Stimulated activated CD8-positive, alpha-beta memory T cell treated with anti-CD3 and anti-CD28 coated beads, Interleukin-15, amount 100 ng/mL, for 4 hours (primary cell): ENCODE measurements at places on chromosomes 2 and 18.

DNA sequence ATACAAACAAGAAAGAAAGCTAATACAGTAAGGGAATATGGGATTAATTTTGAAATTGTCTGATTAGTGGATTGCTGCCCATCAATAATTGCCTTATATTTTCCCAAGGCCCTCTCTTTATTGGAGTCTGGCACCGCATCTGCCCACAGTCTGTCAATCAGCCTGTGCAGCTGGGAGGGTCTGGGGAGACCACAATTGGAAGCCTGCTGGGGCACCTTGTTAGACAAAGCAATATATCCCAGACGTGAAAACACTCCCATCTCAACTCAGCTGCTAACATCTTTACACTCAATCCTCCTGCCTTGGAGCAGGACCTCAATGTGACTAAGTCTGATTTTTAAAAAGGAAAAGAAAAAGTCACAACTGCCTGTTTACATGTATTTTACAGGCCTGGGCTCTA is 258.6 kb downstream of the SRBD1 start:
- no peak for DNase-seq

- DNase-seq = no peak
Measured at GRCh38 chr18:79848579-79849327, 51.0 kb downstream of the KCNG2 start.

GRCh38 chr18:78875778-78876650 is 103.6 kb upstream of the SALL3 start:
- no peak for DNase-seq

- no peak for DNase-seq
Measured at GRCh38 chr2:52970642-52971041, 797.0 kb upstream of the CHAC2 start.

DNA sequence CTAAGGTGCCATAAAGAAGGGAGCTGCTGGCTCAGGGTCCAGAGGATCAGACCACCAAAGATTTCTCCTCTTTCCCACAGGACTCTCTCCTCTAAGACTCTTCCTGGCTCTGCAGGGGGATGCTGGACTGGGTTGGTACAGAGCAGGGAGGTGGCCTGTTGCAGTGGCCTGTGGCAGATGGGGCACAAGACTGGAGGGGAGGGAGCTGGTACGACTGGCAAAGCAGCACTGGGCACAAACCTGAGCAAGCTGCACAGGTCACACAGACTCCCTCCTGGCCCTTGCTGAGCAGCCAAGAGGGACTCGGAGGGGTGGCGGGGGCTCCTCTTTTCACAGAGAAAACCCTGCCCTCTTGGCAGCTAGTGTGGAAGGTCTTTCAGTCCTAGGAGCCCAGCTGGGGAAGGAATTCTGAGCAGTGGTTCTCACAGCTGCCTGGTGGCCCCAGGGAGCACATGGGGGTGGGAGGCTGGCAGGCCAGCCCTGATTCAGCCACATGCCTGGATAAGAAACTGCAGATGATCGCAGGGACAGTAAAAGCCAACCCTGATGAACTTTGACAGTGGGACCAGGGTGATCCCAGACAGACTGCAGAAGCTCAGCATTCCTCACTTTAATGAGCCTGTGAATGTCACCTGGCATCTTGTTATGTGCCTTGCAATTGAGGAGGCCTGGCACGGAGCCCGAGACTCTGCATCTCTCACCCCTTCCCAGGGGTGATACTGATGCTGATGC is 32.5 kb upstream of the ACAA2 start:
- DNase-seq = no peak

DNA sequence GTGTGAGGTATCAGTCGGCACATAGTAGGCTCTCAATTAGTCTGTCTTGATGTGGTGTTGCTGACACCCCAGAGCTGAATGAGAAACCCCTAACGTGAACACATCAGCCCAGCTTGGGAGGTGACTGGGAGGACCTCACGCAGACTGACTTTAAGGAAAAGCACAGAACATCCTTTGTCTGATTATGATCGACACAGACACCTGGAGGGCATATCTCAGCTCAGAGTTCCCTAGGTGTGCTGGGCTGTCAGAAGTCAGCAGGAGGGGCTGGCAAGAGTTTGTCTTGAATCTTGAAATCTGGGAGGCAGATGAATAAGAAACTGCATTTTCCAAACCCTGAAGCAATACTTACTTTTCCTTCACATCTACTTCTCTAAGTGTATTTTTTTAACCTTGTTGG is 16.8 kb upstream of the MYCN start:
- DNase-seq = no peak

- DNase-seq = no peak
Measured at GRCh38 chr2:102437122-102437521, 14.2 kb downstream of the IL18RAP start.

GRCh38 chr2:80370375-80371009 is 65.9 kb upstream of the LRRTM1 start:
- no peak for DNase-seq

DNA sequence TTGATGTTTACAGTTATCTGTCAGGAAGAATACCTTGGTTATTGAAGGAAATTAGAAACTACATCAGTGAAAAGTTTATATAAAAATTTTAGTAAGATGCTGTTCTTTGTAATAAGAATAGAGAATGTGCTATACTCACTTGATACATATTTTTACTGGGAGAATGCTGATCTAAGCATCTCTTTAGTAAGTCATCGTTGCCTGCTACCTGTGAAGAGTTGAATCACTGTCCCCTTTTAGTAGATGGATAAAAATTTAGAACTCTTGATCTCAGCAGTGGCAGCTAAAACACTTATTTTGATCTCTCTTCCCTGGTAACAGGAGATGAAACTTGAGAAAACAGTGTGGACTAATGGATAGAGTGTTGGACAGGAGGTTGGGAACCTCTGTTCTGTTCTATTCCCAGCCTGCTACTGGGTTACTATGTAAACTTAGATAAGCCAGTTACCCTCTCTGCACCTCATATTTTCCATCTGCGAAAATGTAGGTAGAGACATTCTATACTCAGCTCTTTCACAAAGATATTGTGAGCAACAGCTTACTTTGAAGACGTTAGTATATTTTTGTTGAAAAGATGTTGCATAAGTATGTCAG is 100.3 kb downstream of the FEZ2 start:
- DNase-seq = no peak

- no peak for DNase-seq
Measured at GRCh38 chr2:240931319-240931949, 25.3 kb downstream of the CROCC2 start.

DNA sequence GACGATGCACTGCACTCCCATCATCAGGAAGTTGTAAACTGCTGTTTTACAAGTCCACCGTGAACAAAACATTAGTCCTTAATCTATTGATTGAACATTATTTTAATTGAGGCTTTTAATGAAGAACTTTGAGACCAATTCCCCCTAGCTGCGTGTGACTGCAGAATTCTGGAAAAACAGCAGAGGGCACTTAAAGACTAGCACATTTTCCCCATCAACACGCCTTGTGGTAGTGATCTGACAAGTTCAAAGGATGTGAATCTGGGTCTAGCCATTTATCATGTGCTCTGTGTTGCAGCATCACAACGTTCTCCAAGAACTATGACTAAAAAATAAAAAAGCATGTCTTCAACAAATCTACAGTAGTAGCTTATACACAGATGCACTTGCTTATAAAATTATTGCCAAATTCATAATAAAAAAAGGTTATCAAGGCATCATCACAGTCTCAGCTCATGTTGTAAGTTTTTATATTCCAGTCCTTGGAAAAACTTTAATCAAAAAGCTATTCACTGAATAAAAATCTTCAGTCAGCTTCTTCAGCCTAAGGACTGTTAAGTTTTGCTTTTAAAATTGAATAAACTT is 35.8 kb downstream of the SKOR2 start:
- no peak for DNase-seq
